EH (cell line): ENCODE measurements at places on chromosomes 13 and 19.
A peak's percentile ranks its signal among the peaks of the same experiment; 100 is the strongest.

DNA sequence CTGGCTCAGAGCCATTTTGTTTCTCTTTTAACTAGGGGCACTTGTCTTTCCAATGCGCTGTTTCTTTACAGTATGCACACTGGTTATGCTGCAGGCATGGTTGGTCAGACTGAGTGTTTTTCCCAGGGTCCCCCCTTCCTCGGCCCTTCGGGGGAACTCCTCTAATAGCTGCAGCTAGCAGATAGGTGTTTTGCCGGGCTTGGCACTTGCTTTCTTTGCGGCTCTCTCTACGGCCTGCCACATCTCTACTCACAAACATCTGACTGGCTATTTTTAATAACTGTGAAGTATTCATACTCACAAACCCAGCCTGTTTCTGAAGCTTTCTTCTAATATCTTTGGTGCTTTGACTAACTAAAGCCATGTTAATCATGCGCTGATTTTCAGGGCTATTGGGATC lies 89.4 kb downstream of the SLC25A15 start:
- DNase-seq = no peak

GRCh38 chr13:94033830-94034642 lies 445.4 kb downstream of the DCT start:
- DNase-seq = no peak

DNA sequence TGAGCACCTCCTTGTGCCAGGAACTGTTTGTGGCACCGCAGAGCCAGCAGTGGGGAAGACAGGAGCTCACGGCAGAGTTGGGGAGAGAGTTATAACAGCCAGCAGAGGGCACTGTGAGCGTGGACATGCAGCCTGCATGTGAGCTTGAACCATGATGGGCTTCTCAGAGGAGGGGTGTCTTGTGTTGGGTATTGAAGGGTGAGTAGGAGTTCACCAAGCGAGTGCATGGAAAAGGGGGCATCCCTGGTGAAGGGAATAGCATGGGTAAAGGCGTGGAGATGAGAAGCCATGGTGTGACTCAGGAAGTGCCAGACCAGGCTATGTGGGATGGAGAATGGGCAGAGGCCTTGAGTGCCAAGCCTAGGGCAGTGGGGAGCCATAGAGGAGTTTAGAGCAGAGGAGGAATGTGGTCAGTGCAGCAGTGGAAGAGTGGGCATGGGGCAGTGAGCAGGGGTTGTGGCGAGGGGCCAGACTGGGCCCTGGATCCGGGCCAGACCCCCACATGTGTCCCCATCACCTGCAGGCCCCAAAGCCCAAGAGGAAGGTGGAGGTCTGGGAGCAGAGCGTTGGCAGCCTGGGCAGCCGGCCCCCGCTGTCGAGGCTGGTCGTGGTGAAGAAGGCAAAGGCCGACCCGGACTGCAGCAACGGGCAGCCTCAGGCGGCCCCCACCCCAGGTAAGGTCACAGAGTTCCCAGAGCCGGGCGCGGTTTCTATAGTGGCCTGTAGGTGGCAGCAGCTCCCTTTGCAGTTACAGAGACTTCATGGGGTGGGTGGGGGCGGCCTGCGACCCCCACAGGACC lies 11.8 kb upstream of the SHD start:
- peak; percentile 42 for DNase-seq

DNA sequence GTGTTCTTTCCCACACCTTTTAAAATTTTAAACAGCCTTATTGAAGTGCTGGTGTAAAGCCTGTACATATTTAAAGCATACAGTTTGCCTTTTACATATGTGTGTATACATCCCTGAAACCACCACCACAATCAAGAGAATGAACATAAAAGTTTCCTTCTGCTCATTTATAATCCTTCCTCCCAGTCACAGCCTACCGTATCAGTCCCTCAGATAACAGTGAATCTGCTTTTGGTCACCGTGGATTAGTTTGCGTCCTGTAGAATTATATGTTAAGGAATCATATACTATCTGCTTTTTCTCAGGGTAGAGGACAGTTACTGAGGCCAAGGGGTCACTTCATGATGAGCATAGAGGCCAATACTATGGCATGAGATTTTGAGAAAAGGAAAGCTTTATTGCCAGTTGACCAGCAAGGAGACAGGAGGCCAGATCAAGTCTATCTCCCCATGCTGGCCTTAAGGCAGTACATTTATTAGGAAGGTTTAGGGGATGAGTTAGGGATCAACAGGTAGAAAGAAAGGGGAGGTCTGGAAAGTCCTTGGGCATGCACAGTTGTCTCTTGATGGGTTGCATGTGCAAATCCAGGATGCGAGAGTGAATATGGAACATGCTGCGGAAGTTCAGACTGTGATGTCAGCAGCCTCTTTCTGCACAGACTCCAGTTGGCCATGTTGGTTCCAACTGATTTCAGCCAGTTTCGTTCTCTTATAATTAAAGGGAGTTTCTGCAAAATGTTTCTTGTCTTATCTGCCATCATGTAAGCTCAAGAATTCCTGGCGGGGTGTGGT lies 36.3 kb upstream of the LSM14A start:
- no peak for DNase-seq

DNA sequence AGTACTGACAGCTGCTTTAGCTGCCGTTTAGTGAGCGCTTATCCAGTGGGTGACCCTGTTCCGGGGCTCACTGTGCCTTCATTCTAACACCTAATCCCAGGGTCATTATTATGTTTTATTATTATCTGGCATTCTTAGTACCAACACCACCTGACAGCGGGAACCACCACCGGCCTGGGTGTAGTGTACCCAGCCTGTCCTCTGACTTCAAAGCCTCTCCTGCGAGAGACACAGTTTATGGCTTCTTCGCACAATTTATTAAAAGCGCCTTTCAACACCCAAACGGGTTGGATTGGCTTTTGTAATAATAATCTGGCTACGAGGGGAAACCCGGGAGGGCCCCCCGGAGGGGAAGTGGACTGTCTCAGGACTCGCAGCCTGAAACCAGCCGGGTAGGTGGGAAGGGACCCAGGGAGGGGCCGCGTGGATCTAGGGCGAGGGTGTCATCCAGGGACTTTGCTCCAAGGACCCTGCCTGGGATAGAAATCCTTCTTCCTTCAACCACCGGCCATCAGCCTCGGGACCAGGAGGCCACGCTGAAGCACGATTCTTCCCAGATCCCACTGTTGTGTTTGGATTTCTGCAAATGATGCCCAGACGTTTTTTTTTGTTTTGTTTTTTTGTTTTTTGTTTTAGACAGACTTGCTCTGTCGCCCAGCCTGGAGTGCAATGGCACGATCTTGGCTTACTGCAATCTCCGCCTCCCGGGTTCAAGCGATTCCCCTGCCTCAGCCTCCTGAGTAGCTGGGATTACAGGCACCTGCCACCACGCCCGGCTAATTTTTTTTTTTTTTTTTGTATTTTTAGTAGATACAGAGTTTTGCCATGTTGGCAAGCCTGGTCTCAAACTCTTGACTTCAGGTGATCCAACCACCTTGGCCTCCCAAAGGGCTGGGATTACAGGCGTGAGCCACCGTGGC lies 1.6 kb upstream of the ZBTB7A start:
- DNase-seq = no peak

DNA sequence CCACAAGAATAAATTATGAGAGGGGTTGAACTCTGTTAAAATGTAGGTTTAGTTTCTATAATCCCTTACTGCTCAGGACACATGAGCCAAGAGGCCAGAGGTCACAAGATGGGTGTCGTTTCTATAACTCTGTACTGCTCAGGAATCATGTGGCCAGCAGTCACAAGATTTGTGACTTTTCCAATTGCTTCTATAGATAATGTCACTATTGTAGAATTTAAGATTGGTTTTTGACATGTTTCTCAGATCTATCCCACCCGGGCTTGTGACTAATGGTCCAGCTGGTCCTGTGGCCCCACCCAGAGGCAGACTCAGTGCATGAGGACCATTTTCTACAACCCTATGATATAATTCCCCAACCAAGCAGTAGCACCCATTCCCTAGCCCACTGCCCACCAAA lies 662.0 kb upstream of the KLF12 start:
- DNase-seq = no peak

DNA sequence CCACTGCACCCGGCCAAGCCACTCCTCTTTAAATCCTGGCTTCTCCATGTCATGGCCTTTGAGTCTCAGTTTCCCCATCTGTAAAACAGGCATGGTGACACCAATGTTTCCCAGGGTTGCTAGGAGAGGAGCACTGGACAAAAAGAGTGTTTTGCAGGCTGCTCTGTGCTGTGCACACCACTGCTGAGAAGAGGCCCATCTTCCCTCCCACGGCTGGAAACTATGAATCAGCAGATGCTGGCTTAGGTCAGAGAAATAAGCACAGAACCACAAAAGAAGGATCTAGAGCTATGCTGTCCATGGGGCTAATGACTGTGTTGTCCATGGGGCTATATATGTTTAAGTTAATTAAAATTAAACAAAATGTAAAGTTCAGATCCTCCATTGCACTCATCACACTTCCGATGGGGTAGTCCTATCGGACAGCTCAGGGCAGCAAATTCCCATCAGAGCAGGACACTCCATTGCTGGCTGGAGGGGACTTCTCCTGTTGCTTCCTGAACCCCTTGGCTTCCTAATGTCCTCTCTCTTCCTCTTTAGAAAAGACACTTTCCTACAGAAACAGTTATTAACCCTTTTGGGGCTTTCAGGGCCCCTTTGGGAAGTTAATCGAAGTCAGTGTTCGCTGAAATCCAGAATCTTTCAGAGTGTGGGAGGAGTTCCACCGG lies 37.1 kb downstream of the TSHZ3 start:
- peak; percentile 81 for DNase-seq

- DNase-seq = no peak
Observed at GRCh38 chr13:80888390-80888789, 547.5 kb upstream of the SPRY2 start.

- no peak for DNase-seq
Observed at GRCh38 chr19:33777753-33778088, 18.9 kb upstream of the KCTD15 start.

DNA sequence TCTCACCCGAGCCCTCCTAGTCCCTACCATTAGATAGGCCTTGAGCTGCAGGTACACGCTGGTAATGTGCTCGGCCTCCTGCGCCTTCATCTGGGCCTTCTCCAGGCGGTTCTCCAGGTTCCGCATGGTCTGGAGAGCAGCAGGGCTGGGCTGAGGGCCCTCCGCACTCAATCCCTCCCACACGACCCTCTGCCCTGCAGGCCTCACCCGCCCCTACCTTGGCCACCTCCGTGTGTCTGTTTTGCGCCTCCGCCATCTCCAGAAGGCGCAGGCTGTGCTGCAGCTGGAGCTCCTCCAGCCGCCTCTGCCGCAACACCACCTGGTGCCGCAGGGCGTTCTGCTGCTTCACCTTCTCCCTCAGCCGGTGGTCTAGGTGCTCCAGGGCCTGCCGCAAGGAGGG lies 7.5 kb upstream of the RGL3 start:
- DNase-seq = no peak
